ENCODE measurements at places on chromosomes 11 and 22.

DNA sequence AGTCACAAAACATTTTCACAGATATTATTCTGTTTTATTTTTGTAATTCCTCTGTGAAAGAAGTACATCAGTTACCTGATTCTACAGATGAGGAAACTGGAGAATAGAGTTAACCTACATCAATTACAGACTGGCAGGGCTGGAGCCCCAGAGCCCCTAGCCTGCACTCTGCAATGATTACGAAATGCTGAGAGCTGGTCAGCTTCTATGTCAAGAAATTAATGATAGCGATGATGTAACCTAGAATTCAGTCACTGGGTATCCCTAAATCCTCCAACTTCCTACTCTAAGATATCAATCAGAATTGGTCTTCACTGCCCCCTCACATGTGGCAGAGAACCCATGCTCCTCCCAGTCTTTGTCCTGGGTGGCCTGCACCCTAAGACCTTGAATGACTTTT, 273.5 kb upstream of the PLET1 start:
- DNase-seq = no peak

GRCh38 chr11:66820901-66821300, 22.3 kb upstream of the RCE1 start:
- DNase-seq = no peak

DNA sequence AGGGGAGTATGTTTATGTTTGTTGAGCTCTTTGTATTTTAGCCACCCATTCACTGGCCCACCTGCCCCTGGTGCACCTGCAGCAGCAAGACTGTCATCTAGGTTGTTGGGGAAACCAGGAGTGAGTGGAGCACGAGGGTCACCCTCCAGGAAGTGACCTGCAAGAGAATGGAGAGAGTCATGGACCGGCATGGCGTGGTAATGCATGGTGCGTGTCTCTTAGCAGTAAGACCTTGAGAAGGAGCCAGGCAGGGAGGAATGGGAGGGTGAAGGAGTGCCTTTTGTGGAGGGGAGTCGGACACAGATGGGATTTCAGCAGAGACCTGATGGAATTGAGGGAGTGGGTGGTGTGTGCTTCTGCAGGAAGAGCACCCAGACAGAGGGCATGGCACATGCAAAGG, 37.9 kb downstream of the KCNQ1 start:
- DNase-seq = no peak

DNA sequence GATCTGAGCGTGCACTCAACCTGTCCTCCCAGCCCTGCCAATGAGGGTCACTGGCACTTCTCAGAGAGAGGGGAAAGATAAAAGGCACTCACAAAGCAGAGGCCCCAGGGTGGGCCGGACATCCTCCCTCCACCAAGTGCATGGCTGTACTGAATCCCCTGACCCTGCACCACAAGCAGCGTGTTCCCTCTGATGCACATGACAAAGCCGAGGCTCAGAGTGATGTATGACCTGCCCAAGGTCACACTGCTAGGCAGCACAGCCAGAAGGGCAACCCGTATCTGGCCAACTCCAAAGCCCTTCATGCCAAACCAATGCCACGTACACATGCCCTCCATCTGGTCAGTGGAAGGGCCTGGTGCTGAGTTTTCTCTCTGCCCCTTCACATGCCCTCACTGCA, 22.1 kb downstream of the SPATA19 start:
- no peak for DNase-seq

DNA sequence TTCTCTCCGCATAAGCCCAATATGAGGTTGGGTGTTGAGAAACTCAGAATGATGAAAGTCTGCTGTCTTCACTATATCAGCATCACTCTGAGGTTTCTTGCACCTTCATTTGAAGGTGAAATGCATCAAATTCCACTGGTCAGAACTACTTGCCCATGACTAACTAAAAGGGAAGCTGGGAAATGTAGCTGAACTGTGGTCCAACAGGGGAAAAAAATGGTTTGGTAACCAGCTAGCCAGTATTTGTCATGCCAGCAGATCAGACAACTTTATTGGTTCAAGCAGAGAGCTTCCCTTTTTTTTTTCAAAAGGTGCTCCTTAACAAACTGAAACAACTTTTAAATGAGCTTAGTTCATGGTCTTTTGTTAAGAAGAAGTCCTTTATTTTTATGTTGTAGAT, 14.2 kb upstream of the PIK3C2A start:
- DNase-seq = no peak

DNA sequence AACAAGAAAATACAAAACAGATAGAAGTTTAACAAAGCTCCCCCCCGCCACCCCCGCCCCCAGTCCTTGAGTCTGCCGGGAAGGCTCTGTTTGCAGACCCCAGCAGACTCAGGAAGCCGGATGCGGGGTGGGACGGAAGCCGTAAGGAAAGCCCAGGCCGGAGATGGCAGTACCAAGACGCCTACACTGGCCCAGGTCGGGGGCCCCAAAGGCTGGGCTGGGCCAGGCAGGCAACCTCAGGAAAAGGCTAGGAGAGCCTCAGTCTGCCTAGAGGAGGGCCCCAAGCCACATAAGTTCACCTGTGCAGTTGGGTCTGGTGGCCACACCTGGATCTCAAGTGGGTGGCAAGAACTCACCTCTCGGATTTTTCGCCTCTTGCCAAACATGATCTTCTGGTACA, 4.0 kb upstream of the GAL3ST1 start:
- DNase-seq = no peak

GRCh38 chr11:2769409-2770095, 69.8 kb upstream of the KCNQ1OT1 start:
- no peak for DNase-seq

- no peak for DNase-seq
Measured at GRCh38 chr11:101759771-101760450, 154.9 kb upstream of the CEP126 start.

GRCh38 chr22:50597097-50597496, 3.5 kb upstream of the MAPK8IP2 start:
- no peak for DNase-seq

DNA sequence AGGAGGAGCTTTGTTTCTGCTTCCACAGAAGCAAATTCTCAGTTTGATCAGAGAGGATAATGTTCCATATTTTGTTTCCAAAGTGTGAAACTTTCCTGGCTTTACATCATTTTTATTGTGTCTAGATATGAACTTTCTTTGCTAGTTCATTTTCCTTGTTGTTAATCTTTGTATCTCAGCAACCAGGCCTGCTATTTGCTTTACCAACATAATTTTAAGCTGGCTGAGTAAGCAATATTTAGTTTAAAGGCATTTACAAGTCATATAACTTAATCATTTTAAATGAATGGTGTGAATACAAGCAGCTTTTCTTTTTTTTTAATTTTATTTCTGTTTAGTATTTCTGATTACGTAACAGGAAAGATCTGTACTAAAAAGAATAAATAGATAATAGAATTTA, 15.2 kb downstream of the NUCB2 start:
- no peak for DNase-seq

GRCh38 chr11:35337136-35337913, 82.0 kb downstream of the SLC1A2 start:
- no peak for DNase-seq

DNA sequence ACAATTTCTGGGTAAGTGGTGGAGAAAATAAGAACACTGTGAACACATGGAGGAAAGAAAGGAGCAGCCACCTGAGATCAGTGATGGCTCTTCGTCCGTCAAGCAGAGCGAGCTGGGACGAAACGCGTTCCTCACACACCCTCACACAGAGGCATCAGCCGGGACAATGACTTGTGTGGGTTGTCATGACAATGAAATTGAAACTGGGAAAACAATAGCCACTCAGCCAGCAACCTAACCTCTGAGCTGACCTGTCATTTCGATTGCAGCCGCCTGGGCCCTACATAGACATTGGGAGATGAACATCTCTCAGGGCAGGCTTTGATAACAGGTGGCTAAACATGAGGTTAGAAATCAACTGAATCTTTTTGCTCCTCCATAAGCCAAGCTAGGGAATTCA, 51.3 kb downstream of the TRIM29 start:
- DNase-seq = no peak

- DNase-seq = no peak
Measured at GRCh38 chr11:40597546-40598113, 861.8 kb downstream of the LRRC4C start.

- no peak for DNase-seq
Measured at GRCh38 chr11:46554213-46555147, 39.3 kb downstream of the AMBRA1 start.

DNA sequence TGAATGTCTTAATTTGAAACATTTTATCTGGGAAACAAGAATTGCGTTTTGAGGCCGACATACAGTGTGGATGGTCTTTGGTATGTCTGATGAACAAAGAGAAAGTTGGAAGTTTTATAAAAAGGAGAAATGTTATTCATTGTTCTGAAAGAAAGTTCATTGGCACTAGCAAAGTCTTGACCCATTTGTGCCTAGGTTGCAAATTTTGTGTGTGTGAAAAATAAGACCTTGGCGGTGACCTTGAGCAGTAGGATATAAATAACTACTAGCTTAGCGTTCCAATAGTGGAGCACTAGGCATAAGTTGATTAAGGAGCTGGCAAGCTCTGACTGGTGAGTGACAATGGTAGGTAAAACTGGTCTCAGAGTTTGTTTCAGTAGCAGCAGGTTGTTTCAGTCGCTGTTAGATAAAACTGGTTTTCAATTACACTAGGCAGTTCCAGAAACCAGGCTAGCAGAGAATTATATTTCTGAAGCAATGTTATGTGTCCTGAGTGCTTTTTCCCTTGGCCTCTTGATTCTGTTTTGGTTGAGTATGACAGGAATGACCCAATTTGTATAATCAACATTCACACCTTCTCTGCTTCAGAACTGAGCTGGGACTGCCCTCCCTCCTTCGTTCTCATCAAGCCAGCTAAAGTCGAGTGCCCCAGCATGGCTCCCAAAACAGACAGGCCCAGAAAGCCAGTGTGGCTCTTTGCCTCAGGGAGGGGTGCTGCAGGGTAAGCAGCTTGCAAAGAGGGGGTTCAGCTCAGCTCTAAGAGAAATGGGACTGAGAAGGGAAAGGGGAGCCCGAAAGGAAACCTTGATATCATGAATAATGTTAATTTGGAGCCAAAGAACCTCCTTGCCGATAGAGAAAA, 85.7 kb downstream of the NTM start:
- DNase-seq = no peak

GRCh38 chr22:27952091-27952490, 33.0 kb upstream of the PITPNB start:
- no peak for DNase-seq

DNA sequence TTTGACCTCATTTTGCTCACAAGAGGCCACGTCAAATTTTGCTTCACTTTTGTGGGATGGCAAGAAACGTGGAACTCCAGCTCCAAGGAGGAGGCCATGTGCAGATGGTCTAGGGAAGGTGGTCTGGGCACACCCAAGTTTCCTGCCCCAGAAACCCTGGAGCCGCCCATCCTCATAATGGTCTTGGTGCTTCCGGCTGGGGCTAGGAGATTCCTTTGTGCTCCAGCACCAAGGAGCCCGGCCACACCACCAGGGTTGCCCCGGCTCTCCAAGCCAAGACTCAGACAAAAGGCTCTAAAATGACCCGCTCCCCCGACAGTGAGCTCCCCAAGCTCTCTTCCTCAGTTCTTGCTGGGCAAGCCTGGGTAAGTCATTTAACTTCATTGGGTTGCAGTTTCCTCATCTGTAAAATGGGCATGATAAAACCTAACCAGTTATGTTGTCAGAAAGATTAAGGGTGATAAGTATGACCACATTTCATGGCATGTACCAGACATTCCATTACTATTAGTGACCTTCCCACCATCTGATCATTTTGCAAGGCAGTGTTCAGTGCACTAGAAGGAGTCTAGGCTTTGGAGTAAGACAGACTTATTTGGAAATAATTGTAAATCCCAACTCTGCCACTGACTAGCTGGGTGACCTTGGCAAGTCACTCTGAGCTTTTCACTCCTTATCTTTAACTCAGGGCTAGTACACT, 23.3 kb downstream of the DKK3 start:
- DNase-seq = no peak

DNA sequence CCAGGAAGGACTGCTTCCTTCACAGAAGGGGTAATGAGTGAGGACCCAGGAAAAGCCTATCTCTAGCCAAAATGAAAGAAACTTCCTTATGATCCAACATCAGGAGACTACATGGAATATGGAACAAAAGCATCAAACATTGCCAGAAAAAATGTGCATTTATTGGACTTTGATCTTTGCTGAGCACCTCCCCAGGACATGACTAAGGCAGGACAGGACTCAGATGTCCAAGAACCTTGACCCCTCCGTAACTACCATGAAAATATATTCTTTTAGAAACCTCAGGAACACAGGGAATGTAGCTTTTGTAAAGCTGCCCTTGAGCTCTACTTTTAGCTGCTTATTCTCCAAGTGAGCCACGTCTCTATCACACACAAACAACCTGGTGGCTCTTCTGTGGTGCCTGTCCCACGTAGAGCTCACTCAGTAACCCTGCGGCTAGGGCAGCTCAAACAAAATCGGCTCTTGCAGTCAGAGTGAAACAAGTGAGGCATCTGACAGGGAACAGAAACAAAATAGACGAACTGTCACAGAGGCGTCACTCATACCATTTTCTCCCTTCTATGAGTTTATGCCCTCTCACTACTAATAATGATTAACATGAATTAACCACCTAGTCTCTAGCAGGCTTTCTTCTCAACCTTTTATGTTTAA, 471.5 kb upstream of the API5 start:
- no peak for DNase-seq

DNA sequence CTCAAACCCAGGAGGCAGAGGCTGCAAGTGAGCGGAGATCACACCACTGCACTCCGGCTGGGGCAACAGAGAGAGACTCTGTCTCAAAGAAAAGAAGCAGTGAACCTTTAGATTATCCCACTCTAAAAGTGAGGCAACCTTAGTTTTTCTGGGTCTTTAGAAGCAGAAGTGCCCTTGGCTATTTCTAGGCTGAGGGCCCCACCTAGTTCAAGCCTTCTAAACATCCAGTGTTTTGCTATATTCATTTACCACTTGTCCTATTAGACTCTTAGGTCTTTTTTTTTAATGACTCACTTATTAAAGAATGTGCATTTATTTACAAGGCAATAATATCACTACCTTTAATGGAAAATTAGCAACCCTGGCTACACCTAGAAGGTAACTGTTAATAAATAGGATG, 16.7 kb upstream of the EHF start:
- DNase-seq = no peak

DNA sequence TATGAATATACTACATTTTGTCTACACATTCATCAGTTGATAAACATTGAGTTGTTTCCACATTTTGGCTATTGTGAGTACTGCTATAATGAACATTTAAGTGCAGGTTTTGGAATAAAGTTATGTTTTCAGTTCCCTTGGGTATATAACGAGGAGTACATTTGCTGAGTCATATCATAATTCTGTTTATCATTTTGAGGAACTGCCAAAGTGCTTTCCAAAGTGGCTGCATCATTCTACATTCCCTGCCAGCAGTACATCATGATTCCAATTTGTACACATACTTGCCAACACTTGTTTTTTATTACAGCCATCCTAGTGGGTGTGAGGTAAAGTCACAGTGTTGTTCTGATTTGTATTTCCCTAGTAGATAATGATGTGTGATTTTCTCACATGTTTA, 1458.6 kb upstream of the TENM4 start:
- DNase-seq = no peak

GRCh38 chr11:69476509-69476961, 4.9 kb upstream of the LINC01488 start:
- no peak for DNase-seq

DNA sequence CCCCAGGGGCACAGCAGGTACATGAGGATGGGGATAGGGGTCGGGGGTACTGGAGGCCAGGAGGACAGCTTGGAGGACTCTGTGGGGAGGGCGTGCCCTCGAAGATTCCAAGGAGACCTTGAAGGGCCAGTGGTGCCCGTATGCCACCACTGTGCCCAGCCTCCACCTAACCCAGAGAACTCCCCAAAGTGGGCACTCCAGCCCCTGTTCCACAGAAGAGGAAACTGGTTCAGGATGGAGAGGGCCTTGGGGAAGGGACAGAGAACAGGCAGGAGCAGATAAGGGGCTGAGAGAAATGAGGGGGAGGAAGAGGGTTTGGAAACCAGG, 2.2 kb upstream of the PHLDA2 start:
- no peak for DNase-seq

Measured in stimulated activated CD4-positive, alpha-beta T cell treated with anti-CD3 and anti-CD28 coated beads, TNF-alpha, amount 100 ng/mL, for 1 hour (primary cell).